SW480 (cell line): ENCODE measurements at places on chromosomes 5 and 9.

GRCh38 chr5:132751444-132751843 is 4.2 kb downstream of the CCNI2 start:
- DNase-seq: no peak

DNA sequence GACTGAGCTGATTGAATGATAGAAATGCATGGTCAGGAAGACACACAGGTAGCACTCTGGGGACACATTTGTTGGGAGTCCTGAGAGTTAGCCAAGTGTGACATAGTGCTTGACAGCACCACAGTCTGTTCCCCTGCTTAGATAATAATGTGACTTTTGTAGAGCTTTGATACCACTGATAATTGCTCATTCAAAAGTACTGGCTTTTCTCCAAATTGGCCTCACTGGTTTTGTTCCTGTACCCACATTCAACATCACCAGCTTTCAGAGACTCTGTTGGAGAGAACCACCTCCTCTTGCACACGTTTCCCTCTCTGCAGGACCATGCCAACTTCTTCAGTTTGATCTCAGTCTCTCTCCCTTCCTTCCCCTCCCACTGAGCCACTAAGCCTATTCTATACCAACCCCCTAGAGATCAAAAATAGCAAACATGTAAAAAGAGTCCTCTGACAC is 52.5 kb upstream of the IL7R start:
- DNase-seq: no peak

DNA sequence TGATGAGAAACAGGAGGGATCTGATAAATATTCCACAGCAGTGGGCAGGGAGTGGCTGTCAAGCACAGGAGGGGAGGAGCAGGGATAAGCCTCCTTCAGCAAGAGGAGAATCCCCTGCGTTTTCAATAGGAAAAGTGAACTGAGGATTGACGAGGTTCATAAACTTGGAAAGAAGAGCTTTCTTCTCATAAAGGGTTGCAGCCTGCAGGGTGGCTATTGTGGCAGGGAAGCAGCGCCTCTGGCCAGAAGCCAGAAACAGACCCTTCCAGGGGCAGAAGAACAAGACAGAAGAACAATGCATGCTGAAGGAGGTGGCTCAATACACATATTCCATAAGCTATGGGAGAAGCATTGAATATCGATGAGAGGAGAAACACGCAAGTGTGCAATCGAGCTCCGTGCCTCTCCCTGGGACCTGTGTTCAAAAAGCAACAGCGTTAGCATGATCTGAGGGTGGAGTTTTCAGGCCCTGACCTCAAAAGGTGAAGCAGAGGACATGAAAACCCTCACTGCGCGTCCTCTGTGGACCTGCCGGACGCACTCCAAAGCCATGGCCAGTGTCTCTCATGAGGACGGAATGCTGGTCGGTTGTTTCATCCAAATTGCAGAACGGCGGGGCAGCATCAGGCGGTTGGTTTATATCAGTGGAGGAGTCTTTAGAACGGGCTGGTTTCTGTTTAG is 67.6 kb downstream of the ANKRD33B start:
- no peak for DNase-seq

- no peak for DNase-seq
Observed at GRCh38 chr5:176901260-176902101, 2.3 kb upstream of the HK3 start.

GRCh38 chr9:135840107-135840506 is 67.2 kb downstream of the CAMSAP1 start:
- no peak for DNase-seq

DNA sequence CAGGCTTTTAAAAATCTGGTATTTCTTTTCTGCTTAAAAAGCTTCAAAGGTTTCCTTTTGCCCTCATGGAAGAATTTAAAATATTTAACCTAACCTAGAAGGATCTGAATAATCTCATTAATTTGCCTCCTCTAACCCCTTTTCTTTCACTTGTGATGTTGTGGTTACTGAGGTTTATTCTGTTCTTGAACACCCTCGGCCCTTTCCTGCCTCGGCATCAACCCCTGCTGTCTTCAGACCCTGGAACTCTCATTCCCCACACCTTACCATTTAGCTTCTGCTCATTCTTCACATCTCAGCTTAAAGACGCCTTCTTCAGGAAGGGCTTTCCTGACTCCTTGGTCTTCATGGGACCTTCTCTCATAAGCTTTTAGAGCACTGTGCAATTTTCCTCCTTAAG is 131.4 kb upstream of the MAN2A1 start:
- no peak for DNase-seq

GRCh38 chr5:127834094-127834531 is 130.9 kb downstream of the CCDC192 start:
- peak; percentile 23 for DNase-seq

- no peak for DNase-seq
Observed at GRCh38 chr9:124849801-124850200, 3.5 kb upstream of the WDR38 start.

DNA sequence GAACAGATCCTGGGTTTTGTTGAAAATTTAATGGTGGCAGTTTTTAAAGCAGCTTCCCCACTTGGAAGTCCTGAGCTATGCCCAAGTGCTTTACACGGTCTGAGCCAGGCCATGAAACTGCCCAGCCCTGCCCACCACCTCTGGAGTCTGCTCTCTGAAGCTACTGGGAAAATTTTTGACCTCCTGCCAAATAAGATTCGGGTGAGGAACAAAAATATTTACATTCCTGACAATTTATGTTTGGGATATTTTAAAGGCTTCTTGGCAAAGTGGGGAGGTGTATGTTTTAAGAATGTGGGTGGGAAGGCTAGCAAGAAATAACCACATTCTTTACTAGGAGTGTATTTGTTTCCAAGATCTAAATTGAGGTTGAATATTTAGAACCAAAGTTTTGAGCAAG is 50.0 kb downstream of the HACD4 start:
- no peak for DNase-seq

- peak; percentile 25 for DNase-seq
Observed at GRCh38 chr5:79702606-79703380, 13.2 kb downstream of the CMYA5 start.

GRCh38 chr5:90939211-90939610 is 380.6 kb downstream of the ADGRV1 start:
- DNase-seq: no peak

DNA sequence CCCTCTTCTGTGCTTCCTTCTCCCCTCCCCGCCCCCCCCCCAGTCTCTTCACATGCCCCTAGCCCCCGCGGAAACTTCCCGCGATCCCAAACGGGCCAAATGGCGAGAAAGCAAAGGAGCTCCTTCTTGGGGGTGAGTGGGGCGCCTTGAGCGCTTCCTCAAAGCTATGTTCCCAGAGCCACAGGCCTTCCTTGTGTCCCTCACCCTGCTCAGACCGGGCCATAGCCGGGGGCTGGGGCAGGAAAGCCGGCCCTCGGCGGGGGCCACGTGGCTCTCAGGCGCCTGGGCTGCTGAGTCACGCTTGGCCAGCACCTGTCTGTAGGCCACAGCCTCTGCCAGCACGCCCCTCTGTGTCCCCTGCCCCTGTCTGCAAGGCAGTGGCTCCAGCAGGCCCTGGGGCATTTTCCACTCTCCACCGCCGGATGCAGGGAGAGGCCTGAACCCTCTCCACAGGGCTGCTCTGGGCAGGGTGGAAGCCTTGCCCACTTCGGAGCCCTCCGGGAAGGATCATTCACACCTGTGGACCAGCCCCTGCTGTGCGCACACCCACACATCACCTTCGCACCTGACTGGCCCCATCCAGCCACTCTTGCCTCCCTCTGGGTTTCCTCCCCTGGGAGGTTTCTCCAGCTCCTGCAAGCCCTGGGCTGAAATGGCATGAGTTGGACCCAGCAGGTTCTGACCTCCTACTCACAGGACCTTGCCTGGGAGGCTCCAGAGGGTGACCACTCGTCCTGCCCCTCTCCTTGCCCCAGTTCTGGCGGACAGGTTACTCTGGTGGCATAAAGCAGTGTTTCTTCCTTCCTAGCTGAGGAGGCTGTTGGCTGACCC is 1.2 kb upstream of the SQSTM1 start:
- peak; percentile 92 for DNase-seq

DNA sequence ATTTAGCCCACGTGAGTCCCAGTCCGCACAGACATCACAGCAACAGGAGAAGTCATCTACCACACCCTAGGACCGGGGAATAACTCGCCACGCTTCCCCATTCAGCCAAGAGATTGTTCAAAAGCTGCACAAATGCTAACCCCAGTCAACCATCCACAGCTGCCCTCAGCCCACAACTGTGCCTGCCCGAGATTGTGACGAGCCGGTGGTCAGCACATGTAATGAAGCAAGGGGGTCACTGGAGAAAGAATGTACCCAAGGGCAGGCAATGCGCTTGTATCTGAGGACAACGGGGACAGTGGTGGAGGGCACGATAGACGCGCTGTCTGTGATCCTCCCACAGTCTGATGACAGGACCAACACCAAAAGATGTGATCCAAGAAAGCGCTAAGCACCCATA is 67.8 kb downstream of the COL23A1 start:
- no peak for DNase-seq
